ENCODE measurements at places on chromosomes 2 and 18.

- no peak for DNase-seq
Measured at GRCh38 chr2:165989851-165990250, 36.3 kb upstream of the TTC21B start.

GRCh38 chr2:32496662-32497061 is 131.2 kb upstream of the TTC27 start:
- peak; percentile 71 for DNase-seq

DNA sequence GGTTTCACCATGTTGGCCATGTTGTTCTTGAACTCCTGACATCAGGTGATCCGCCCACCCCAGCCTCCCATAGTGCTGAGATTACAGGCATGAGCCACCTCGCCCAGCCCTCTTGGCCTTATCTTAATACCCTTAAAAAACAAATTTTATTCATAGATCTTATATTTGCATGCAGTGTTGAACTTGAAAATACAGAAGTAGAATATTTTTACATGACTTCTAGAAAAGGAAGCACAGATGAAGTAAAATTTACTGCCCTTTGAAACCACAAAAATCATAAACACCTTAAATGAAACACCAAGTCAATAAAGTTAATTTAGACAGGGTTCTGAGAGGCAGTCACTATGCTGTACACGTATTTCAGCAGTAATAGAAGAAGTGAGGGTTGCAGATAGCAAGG is 145.7 kb downstream of the CERS6 start:
- DNase-seq: no peak

DNA sequence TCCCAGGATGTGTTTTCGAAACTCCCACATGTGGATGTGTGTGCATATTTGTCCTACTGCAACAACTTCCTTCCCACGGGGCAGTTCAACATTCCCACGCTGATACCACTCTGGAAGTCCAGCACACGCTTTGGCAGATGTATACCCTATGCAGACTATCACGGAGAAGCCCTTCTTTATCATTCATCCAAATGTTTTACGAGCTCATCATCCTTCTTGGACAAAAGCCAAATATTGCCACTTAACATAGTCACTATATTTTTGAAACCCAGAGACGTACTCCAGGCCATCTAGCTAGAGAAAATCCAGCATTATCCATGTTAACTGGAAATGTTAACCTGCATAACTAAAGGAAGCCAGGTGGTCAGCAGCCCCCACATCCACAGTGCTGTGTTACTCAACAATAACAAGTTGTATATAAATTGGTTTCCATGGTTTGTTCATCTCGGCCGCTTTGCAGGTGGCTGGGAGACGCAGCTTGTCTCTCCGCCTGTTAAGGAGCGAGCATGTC is 131.5 kb downstream of the ZNF532 start:
- no peak for DNase-seq

- DNase-seq: no peak
Measured at GRCh38 chr2:191635333-191636234, 42.4 kb upstream of the NABP1 start.

DNA sequence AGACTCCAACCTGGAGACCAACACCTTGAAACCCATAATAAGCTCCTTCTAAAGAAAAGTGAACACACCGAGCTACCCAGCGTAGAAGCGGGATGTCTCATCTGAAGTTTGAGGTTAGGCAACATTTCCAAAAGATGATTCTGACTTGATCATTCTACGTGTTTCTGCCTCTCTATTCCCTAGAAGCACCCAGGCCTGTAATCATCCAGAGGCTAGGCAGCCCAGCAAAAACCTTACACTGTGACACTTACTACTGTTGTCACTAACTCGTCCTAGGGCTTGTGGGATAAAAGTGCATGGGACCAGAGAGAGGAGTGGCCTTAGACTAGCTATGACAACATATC is 1.4 kb downstream of the ZBTB14 start:
- no peak for DNase-seq

GRCh38 chr2:56199492-56199891 is 15.7 kb downstream of the CCDC85A start:
- DNase-seq: no peak

- no peak for DNase-seq
Measured at GRCh38 chr2:221572821-221573429, 821 bp upstream of the EPHA4 start.

- DNase-seq: no peak
Measured at GRCh38 chr2:123362671-123363440, 662.2 kb upstream of the CNTNAP5 start.

DNA sequence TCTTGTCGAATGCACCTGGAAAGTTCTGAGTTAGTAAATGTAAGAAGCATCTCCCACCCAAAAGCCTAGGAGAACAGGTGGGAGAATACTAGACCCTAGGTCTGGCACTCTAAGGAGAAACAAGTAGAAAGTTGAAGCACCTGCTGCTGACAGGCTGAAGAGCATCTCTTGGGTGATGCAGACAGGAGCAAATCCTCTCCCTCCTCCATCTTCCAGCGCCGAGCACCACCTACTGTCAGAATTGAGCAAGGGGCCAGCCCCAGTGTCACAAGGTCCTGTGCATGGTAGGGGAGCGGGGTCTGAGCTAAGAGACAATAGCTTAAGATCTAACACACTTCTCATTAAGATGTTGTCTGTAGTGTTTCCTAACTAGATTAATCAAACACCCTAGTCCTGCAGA is 52.9 kb downstream of the HK2 start:
- DNase-seq: no peak

GRCh38 chr18:23941791-23942190 is 72.8 kb upstream of the TTC39C start:
- DNase-seq: no peak

- DNase-seq: no peak
Measured at GRCh38 chr18:63213936-63214671, 105.5 kb downstream of the BCL2 start.

DNA sequence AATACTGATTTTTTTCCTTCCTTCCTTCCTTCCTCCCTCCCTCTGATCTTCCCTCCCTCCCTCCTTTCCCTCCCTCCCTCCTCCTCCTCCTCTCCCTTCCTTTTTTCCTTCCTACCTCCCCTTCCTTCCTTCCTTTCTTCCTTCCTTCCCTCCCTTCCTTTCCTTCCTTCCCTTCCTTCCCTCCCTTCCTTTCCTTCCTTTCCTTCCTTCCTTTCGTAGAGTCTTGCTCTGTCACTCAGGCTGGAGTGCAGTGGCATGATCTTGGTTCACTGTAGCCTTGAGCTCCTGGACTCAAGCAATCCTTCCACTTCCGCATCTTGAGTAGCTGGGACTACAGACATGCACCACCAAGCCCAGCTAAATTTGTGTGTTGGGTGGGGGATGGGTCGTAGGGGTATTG is 8.9 kb upstream of the TMEM131 start:
- no peak for DNase-seq

GRCh38 chr18:58911766-58912165 is 47.1 kb downstream of the ZNF532 start:
- DNase-seq: no peak

All from SIG-M5 (cell line).